ENCODE measurements at places on chromosomes 12 and 14.

DNA sequence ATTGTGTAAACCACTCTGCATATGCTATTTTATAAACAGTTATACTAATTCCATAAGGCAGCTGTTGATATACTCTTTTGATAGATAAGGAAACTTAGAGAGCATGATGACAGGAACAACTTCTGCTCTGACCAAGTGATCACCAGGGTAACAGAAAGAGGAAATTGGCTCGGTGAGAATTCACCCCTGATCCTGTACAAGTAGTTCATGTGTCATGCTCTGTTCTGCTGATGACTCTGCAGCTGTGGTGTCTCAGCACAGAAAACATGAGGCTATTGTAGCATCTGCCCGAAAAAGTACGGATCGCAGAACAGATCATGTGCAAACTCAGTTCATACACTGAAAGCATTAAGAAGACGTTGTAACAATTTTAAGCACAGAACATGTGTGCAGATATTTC is 345.0 kb downstream of the LRIG3 start:
- DNase-seq: no peak

GRCh38 chr12:26750531-26751175 is 82.3 kb downstream of the ITPR2 start:
- DNase-seq: no peak

DNA sequence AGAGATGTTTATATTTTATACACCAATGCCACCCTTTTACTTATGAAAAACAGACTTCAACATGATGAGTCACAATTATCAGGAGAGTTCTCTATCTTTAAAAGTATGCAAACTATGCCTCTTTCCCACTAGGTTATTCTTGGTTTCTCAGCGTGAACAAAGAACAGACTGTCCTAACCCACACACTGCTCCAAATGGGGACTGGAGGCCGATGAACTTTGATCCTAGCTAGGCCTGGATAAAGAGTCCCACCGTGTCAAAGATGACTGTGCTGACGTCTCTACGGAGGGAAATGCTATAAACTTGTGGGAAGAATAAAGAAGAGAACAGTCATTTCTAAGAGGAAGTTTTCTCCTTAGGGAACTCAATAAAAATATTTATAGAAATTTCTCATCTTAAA is 160.1 kb downstream of the EPS8 start:
- DNase-seq: no peak

DNA sequence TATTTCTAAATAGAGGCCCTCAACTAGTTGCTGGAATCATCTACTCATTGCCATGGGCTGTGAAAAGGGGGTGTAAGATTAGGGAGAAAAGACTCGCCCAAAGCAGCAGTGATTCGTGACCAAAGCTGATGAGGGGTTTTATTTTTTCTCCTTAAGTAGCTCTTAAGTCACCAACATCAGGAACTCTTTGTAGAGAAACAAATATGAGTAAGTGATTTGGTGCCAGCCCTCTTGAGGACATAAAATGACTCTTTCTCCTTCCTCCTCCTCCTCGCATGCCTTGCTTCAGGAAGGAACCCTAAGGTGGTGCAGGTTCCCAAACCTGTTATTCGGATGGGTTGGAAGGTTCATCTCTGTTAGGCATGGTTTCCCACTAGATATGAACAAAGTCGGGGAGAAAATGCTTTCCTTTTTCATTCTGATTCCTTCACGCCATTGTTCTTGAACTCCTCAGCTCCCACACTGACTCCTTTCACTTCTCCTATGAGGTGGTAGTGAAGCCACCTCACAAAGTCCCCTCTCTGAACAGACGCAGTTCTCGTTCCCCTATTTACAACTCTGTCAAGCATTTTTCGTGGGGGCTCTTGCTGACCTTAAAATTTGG is 113.4 kb downstream of the ETV6 start:
- no peak for DNase-seq

- no peak for DNase-seq
These were observed 818.9 kb downstream of the TMTC2 start for GRCh38 chr12:83505586-83505985.

DNA sequence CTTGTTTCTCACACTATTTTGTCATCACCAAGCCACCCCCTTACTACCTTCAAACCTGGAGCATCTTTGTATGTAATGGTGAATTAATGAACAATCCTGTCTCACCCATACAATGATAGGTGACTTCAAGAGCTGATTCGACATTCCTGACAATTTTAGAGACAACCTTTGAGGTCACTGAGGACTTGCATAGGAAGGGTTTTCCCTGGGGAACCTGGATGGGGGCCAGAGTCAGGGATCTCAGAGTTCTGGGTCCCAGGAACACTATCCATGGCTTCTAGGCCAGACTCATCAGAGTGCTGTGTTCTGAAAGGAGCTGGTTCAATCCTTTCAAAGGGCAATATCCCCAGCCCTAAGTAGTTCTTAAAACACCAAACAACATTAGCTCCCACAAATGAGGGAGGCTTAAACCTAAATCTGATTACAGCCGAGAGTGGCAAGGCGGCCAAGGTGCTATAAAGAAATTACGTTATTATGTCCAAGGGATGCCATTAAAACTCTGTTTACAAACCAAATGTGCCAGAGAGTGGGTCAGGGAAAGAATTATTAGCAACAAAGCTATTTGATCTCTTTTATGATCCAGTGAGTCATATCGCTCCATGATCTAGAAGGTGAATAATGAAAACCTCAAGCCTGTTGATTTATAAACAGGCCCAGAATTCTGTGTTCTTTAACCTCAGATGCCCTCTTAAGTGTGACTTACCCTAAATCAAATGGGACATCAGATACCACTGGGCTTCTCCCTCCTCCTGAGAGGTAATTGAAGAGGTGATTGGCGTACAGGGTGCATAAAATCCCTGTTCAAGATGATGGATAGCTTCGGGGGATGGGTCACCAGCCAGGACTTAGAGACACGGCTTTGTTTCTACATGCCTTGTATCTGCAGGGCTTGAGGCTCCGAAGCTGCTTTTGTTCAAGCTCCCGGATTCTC is 230.2 kb upstream of the TBX3 start:
- no peak for DNase-seq

DNA sequence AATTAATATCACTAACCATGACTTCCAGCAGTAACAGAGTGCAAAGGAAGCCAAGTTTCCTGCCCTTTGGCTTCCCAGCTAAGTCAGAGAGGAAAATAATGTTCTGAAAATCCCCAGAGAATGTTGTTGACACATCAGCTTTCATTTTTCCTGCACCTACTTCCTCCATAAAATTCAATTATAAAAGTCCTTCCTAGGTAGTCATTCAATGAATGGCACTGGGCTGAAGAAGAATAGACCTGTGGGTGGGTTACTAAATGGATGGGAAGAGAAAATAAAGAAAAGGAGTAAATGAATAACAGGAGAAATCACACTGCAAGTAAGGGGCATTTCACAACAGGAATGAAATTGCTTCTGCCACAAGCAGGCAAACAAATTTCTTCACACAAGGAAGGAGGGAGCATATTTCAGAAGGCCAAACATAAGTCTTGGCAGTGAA is 73.2 kb upstream of the MDM1 start:
- DNase-seq: no peak

- DNase-seq: no peak
These were observed 48.5 kb upstream of the NUAK1 start for GRCh38 chr12:106187155-106187789.

DNA sequence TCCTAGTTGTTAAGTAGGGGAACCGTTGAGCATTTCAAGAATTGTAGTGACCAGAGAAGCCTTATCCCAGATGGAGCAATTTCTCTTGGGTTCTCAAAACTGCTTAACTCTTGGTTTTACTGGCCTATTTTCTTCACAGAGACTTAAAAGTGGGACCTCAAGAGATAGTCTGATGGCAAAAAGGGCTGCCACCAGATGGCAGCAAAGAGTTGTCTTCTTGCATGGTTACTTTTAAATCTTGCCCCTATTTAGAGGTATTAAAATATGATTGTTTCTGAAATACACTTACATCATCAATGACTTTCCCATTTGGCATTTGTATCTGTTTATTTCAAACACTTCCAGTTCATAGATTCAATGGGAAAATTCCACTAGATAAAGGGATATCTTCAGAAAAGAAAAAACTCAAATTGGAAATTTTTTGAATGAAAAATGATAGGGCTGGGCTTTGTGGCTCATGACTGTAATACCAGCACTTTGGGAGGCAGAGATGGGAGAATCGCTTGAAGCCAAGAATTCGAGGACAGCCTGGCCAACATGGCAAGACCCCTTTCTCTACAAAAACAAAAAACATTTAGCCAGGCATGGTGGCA is 69.9 kb upstream of the CNTN1 start:
- DNase-seq: no peak
